Omental fat pad (tissue), 4 donors: ENCODE measurements at places on chromosomes 6 and 20.

DNA sequence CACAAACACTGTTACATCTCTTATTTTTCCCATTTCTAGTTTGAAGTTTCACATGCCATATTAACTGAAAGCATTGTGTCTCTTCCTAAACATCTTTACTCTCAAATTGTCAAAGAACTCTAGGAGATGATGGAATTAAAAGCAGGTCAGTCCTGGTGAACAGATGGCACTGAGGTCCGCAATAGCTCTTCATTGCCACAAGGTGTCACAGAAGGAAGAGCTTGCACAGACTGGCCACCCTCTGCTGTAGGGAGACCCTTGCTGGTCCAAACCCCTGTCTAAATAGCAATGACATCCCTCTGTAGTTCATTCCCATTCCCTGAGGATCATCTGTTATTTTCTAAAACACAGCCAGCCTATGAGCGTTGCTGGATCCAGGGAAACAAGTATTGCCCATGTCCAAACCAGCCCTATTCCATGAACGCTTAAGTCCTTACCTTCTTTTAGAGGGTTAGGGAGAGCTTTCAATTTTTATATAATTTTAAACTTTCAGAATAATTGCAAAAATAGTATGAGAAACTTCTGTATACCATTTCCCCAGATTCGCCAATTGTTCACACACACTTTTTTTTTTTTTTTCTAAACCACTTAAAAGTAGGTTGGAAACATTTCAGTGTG is 10.1 kb upstream of the HDAC2 start:
- no peak for DNase-seq

- DNase-seq = peak; percentile 61
These were observed 174.4 kb upstream of the RIN2 start for GRCh38 chr20:19583532-19584175.

DNA sequence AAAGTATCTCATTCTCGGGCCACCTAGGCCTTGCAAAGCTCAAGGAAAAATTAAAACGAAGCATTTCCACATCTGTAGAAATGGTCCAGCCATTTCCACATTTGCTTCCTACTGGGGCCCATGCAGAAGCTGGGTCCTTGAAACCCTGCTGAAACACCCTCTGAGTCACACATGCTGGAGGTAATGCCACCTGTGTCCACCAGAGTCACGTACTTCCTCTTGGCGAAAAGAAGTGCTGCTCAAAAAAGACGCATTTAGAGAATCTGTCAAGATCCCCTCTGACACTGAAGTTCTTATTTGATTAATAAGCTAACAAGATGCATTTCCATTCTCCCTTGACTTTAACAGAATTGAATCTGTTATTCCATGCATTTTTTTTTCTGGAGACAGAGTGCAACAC is 423.2 kb downstream of the PREX1 start:
- no peak for DNase-seq

- DNase-seq = no peak
These were observed 91.8 kb upstream of the LRFN2 start for GRCh38 chr6:40678941-40679340.

DNA sequence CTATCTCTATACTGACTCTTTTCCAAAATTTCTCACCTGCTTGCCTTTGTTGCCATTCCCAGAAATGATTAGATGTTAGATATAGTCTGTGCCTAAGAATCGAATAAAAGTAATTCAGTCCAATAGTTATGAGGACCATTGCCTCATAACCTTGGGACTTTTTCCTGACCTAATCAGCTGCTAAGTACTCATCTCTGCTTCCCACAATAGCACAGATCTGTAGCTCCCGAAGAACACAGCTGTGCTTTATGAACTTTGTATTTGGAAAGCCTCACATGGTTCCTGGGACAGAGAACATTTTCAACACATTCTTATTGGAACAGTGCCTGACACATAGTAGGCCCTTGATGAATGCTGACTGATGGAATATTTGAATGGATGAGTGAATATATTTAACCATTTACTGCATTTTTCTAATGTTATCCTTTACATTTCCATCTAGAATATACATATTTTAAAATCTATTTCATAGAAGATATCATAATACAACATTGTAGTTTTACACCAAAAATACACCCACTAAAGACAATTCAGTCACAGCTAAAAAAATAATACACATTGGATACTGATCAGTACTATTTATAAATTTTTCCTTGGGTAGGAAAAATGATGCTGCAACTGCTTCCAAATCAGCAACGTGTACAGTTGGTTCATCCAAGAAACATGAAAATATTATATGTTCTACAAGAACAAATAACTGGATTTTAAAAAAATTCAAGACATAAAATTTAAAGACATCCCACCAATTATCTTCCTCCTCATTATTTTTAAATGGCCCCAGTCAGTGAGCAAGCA is 53.9 kb downstream of the HS3ST5 start:
- no peak for DNase-seq

DNA sequence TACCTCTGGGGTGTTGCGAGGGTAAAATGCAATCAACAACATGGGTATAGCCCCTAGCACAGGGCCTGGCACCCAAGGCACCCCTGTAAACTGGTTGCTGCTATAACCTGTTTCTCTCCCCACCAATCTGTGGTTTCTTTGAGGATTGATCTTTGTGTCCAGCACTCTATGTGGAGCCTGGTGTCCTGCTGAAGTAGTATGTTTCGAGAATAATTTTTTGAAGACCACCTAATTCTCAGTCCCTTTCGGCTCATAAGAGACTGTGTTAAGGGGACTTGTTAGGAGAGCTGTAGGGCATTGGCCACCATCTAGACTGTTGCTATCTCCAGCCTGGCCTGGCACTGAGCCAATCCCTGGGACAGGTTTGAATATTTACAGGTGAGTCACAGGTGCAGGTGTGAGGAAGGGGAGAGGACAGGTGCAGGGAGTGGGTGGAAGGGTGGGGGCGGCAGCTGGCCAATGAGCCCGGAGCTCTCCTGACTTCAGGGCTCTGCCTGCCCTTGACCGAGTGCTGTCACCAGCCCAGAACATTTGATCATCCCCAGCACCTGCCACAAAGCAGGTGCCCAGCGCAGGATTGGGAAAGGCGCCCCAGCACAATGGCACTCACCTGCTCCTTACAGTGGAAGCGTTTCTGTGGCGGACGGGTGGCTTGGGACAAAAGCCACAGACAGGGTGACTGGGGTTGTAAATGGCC is 8.1 kb upstream of the C20orf144 start:
- no peak for DNase-seq

GRCh38 chr20:63405102-63405730 is 44.1 kb upstream of the CHRNA4 start:
- no peak for DNase-seq

- DNase-seq = no peak
These were observed 105.3 kb upstream of the BMP5 start for GRCh38 chr6:55980627-55981211.

- no peak for DNase-seq
These were observed 1.0 kb downstream of the FILIP1 start for GRCh38 chr6:75492386-75493153.

GRCh38 chr6:1855890-1856289 is 246.2 kb downstream of the FOXC1 start:
- no peak for DNase-seq

- no peak for DNase-seq
These were observed 14.7 kb downstream of the UQCC2 start for GRCh38 chr6:33696548-33697518.

- no peak for DNase-seq
These were observed 30.8 kb upstream of the PREP start for GRCh38 chr6:105433723-105434122.

- no peak for DNase-seq
These were observed 581 bp upstream of the ALDH8A1 start for GRCh38 chr6:134950482-134950881.

DNA sequence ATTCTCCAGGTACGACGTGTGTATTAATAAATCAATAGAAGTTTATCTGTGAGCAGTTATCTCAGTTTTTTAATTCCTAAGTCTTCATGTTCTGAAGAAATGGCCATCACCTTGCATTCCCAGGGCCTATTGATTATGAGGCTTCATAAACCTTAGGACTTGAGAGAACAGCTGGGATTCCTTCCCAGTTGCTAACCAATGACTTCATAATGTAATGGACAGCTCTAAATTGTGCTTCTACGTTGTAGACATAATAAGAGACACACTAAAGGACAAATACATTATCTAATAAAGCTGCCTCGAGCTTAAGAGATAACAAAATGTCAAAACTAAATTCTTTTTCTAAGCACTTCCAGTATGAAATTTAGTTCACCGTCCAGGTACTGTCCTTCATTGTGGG is 30.6 kb downstream of the TSHZ2 start:
- DNase-seq = no peak

- DNase-seq = no peak
These were observed 42.1 kb downstream of the VAPB start for GRCh38 chr20:58431134-58431533.

- no peak for DNase-seq
These were observed 74.7 kb downstream of the LYRM2 start for GRCh38 chr6:89563866-89564265.

GRCh38 chr6:26028212-26028745 is 59.0 kb upstream of the HFE start:
- DNase-seq = no peak

GRCh38 chr20:22575087-22575721 is 9.2 kb downstream of the FOXA2 start:
- DNase-seq = no peak

GRCh38 chr6:31465185-31465536 is 32.8 kb upstream of the MICB start:
- no peak for DNase-seq

DNA sequence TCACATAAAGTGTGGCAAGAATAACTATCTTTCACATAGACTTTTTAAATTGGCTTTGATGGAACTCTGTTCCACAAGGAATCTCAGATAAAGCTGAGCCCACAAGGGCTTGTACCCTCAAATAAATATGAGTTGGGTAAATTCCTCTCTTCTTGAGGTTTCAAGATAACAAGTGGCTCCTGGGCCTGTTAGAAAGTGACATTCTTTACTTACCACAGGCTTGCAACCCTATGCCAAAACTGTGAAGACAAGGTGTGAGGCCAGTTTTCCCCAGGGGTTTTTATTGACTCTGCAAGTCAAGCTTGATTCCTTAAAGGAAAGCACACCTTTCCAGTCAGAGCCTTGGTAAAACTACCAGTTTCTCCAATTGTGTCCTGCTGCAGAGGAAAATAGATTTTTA is 664.8 kb upstream of the GJE1 start:
- no peak for DNase-seq

DNA sequence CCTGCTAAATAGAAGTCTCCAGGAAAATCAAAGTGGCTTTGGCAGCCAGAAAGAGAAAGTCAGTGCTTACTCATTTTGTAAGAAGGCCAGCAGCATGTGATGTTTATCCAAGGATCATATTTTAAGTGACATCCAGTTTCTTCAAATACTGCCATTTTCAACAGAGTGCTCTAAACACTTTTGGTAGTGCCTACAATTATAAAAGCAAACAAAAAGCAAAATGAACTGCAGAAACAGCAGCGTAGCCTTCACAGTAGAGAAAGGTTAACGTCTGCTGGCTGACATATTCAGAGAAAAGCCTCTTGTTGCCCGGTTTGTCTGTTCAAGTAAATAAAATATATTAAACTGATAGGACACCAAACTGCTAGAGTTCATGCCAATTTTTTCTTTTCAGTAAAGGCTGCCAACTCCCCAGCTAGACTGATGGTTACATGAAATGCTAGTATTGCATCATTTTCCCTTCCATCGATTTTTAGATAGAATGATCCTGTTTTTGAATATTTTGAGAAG is 705.7 kb upstream of the SLC35B3 start:
- no peak for DNase-seq

DNA sequence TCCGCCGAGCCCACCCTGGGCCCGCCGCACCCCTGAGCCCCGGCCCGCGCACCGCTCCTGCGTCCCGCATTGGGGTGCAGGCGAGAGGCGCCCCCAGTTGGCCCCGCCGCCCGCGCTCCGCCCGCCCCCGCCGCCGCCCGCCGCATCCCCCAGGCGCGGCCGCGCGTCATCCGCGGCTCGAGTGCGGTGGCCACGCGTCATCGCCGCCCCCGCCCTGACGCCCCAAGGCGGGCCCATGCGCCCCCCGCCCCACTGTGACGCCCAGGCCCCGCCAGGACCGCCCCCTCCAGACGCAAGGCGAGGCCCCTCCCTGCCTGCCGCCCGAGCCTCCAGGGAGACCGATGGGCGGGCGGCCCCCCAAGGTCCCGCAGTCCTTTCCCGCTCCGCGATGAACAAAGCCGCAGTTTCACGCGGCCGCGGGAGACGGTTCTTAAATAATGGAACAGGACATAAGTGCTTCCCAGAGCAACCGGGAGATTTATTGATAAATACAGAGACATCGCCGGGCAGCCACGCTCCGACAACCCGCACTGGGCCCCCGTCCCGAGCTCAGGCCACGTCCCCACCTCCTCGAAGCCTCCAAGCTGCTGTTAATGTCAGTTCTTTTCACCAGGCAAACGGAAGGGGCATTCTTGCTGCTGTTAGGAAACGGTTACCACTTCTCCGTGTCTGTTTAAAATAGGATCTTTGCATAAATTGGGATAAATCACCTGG is at the start of gene ANKRD60:
ANKRD60 (minus strand) TSS at position 170 of the 714 bp plus-strand sequence; CDS start at position 170, 0 bp downstream.
- no peak for DNase-seq

- DNase-seq = no peak
These were observed 81.0 kb downstream of the TMEM170B start for GRCh38 chr6:11618533-11618932.

GRCh38 chr6:26379292-26379691 is 3.6 kb upstream of the BTN2A2 start:
- no peak for DNase-seq

DNA sequence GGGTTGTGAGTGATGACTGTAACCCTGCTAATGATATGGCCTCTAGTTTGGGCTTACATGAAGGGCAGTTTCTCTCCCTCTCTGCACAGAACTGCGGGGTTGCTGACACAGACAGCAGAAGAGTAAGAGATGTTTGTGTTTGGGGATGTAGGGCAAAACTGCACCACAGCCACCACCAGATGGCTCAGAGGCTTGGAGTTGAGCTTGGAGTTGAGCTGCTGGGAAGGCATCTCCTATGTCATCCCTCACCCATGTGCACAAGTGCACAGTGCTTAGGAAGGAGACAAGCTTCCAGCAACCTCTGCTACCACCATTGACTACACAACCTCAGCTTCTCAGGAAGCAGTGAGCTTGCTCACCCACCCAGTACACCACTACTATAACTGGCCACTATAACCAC is 303.9 kb upstream of the DEFB112 start:
- no peak for DNase-seq

GRCh38 chr6:43747784-43748183 is 22.2 kb upstream of the VEGFA start:
- no peak for DNase-seq

GRCh38 chr6:109526905-109527628 is 44.0 kb upstream of the ZBTB24 start:
- DNase-seq = no peak

GRCh38 chr6:107546691-107547450 is 57.0 kb downstream of the SOBP start:
- no peak for DNase-seq

GRCh38 chr6:36953931-36954261 is 642 bp upstream of the PI16 start:
- DNase-seq = no peak

DNA sequence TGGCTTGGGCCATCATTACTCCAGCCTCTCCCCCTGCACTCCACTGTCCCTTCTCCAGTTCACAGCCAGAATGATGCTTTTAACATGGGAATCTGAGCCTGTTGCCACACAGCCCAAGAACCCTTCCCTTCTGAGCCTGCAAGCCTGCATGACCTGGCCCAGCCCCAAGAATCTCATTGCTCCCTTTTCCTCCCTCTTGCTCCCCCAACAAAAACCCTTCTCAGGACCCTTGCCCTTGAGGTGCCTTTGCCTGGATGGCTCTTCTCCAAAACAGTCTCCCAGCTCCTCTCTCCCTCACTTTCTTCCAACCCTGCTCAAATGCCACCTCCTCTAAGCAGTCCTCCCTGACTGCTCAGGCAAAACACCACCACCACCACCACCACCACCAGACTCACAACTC is 157.2 kb downstream of the ANKRD60 start:
- DNase-seq = no peak

- no peak for DNase-seq
These were observed 562.8 kb downstream of the UTRN start for GRCh38 chr6:144847916-144848315.
